ENCODE measurements at places on chromosomes 1 and 21. TPM values are rescaled to one million over a fixed set of nuclear protein-coding genes. Genes with fewer than 3 reads are reported as not detected.
A peak's percentile ranks its signal among the peaks of the same experiment; 100 is the strongest.

The ELAPOR1 gene
- polyA plus RNA-seq: 1.7 TPM

GRCh38 chr1:2347409-2347785 is 44.0 kb downstream of the MORN1 start:
- DNase-seq: no peak

- no peak for DNase-seq
Measured at GRCh38 chr1:56304975-56305374, 274.4 kb downstream of the PLPP3 start.

GRCh38 chr1:206559672-206559995 is 52.3 kb downstream of the RASSF5 start:
- no peak for DNase-seq

DNA sequence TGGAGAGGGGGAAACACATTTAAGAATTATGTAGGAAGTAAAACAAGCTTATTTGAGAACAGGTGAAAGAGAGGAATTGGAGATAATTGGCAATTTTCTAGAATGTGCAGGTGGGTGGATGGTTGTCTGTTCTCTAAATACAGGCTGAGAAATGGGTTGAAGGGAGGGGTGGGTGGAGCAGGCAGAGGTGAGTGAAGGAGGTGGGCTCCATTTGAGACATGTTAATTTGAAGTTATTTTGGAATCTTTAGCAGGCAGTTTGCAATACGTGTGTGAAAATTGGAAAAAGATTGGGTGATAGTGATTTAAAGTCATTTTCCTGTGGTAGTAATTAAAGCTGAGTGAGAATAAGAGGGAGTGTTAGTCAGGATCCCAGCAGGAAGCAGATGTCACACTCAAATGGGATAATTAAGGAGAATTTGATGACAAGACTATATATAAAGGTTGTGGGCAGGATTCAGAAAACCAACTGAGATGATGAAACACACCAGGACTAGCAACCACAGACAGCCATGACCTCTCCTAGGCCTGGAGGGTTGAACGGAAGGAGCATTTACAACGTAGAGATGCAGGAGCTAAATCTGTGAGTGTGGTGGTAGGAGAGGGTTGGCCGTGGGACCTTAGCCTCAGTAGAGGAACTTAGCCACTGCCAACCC is 40.6 kb downstream of the CHRM3 start:
- DNase-seq: no peak

- peak; percentile 78 for DNase-seq
Measured at GRCh38 chr1:222634180-222635013, 16.5 kb downstream of the MIA3 start.

GRCh38 chr1:41958015-41958673 is 39.4 kb upstream of the HIVEP3 start:
- DNase-seq: no peak

GRCh38 chr1:53048960-53049573 is 12.9 kb upstream of the PODN start:
- no peak for DNase-seq

GRCh38 chr1:200179126-200179780 is 151.7 kb downstream of the NR5A2 start:
- DNase-seq: no peak

GRCh38 chr1:157274698-157275534 is 136.7 kb upstream of the ETV3 start:
- DNase-seq: no peak

GRCh38 chr1:61605607-61606321 is 119.2 kb downstream of the TM2D1 start:
- DNase-seq: no peak

GRCh38 chr1:229964281-229964680 is 102.8 kb upstream of the GALNT2 start:
- DNase-seq: no peak

DNA sequence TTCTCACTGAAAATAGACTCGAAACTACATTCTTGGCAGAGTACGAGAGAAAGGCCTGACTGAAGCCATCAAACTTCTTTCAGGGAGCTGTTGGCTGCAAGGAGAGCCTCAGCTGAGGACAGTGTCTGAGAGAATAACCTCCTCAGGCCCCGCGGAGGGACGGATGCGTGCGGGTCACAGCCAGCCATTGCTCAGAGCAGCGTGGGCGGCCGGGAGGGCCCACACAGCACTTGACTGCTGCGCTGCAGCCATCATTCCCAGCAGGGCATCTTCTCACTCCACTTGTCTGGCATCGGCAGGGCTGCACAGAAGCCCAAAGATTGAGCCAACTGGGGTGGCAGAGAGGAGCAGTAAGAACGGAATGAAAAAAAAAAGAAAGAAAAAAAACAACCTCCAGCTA is 113.5 kb downstream of the XCL2 start:
- no peak for DNase-seq
